Activated CD8-positive, alpha-beta T cell treated with anti-CD3 and anti-CD28 coated beads, Interleukin-2, amount 10 ng/mL, durations not matched to agents 7 days and 5 days (primary cell): ENCODE measurements at places on chromosomes 1 and 21. TPM values are rescaled to one million over a fixed set of nuclear protein-coding genes. Genes with fewer than 3 reads are reported as not detected.

The TCHH gene
- 0.08 TPM for total RNA-seq

The LMX1A gene
- total RNA-seq = not detected

The RGS1 gene
- total RNA-seq = 15.7 TPM

The TMCO4 gene
- total RNA-seq = 14.4 TPM

DNA sequence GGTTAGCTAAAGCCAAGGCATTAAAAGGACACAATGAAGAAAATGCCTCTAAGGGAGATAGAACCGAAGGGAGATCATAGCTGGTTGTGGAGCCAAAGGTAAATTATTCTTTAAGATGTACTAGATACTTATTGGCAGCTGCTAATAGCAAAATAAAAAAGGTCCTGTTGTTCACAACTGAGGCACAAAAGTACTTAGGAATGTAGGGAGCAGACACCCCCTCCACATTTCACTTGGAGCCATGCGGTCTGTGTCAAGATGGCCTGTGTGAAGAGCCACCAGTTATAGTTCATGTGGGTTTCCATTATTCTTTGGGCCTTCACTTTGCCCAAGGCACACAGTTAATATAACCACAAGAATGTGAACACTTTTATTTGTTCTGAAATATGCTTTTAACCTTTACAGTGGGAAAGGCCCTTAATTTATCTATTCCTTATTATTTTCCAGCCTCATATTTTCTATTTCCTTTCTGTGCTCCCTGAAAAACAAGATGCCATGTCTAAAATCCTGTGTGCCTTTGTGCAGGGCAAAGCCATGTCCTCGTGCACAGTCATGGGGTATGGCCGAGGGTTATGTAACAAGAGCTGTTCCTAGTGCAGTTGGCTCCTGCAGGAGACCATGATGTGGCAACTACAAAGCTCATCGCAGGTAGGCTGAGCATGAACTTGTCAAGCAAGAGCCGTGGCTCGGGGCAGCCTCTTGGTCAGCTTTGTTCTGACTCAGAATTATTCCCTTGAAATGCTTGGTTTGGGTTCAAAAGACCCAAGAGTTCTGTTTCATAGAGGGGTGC is 16.2 kb upstream of the WDR26 start:
- no peak overlapping the region for H3K4me3 ChIP-seq
- peaks cover 13% of the 10 kb centered on the region for H3K4me1 ChIP-seq
- peak overlapping the region; percentile 8 for H3K27ac ChIP-seq
- DNase-seq = no peak
- H3K36me3 ChIP-seq = peaks cover 3% of the 10 kb centered on the region

DNA sequence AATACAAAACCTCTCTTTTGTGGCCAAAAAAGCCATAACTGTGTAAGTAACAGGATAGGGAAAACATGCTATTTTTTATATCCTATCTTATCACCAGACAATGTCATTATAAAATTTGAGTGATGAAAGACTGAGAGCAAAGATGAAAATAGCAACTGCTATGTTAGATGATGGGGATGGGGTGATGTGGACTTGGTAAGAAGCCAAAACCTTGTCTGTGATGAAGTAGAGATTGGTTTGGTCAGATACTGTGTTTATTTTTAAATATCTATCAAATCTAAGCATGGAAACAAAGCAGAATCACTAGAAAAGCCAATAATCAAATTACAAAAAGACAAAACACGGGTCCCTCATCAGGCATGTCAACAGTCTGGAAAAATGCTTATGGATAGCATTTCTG is 631.1 kb upstream of the NR5A2 start:
- H3K4me1 ChIP-seq = peaks cover 4% of the 10 kb centered on the region
- H3K27me3 ChIP-seq = peaks cover 2% of the 10 kb centered on the region
- H3K27ac ChIP-seq = no peak overlapping the region
- no peak overlapping the region for H3K4me3 ChIP-seq
- DNase-seq = no peak

- no peaks in the 10 kb centered on the region for H3K4me1 ChIP-seq
- DNase-seq = no peak
- H3K27ac ChIP-seq = no peak overlapping the region
- H3K27me3 ChIP-seq = no peaks in the 10 kb centered on the region
These were observed 382.8 kb downstream of the AMY1C start for GRCh38 chr1:104132382-104132973.

GRCh38 chr1:192588546-192588945 is 13.0 kb downstream of the RGS1 start:
- H3K27ac ChIP-seq = no peak overlapping the region
- H3K27me3 ChIP-seq = peaks cover 10% of the 10 kb centered on the region
- no peaks in the 10 kb centered on the region for H3K36me3 ChIP-seq
- H3K4me1 ChIP-seq = peaks cover 2% of the 10 kb centered on the region
- DNase-seq = no peak
- no peak overlapping the region for H3K4me3 ChIP-seq

DNA sequence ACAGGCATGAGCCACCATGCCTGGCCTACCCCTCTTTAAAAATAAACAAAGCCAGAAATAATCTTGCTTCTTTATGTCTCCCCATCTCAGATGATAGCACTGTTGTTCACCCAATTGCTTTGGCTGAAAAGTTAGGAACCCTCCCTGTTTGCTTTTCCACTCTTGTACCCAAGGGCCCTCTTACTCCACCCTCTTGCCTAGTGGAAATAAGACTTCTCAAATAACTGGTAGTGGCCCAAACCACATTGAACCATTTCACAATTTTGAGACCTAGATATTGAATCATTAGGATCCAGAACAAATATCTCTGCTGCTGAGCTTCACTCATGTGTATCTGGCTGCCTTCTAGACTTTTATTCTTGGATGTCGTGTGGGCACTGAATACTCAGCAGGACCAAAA is 37.7 kb downstream of the RNF220 start:
- no peaks in the 10 kb centered on the region for H3K4me1 ChIP-seq

DNA sequence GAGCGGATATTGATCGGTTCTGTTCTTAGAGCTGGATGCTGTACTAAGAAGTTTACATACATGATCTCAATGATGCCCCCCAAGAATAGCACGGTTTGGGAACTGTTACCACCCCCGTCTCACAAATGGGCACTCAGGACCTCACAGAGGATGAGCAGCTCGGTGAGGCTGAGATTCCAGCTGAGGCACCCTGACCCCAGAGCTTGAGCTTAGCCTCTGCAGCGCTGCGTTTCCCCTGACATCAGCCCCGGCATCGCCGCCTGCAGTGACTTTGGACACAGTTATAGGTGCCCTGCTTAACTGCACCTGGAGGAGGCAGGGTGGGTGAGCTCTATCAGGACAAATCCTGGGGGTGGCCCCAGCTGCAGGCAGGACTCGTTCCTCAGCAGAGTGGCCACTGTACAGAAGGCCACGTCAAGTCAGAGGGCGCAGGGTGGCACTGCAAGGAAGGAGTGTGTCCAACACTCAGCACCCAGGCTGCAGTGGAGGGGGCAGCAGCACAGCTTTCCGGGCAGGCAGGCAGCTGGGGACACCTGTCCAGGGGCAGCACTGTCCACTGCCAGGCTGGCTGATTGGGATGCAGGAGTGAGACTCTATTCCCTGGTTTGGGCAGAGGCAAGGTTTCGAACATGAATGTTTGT is 65.8 kb upstream of the ABCG1 start:
- no peak overlapping the region for H3K27ac ChIP-seq
- DNase-seq = no peak
- H3K36me3 ChIP-seq = no peaks in the 10 kb centered on the region
- no peaks in the 10 kb centered on the region for H3K4me1 ChIP-seq
- H3K4me3 ChIP-seq = no peak overlapping the region
- H3K27me3 ChIP-seq = no peaks in the 10 kb centered on the region

GRCh38 chr1:92599184-92599583 is 112.5 kb upstream of the GFI1 start:
- no peak overlapping the region for H3K4me3 ChIP-seq
- no peak for DNase-seq
- no peak overlapping the region for H3K27ac ChIP-seq
- peaks cover 25% of the 10 kb centered on the region for H3K4me1 ChIP-seq
- H3K36me3 ChIP-seq = peaks cover 2% of the 10 kb centered on the region

DNA sequence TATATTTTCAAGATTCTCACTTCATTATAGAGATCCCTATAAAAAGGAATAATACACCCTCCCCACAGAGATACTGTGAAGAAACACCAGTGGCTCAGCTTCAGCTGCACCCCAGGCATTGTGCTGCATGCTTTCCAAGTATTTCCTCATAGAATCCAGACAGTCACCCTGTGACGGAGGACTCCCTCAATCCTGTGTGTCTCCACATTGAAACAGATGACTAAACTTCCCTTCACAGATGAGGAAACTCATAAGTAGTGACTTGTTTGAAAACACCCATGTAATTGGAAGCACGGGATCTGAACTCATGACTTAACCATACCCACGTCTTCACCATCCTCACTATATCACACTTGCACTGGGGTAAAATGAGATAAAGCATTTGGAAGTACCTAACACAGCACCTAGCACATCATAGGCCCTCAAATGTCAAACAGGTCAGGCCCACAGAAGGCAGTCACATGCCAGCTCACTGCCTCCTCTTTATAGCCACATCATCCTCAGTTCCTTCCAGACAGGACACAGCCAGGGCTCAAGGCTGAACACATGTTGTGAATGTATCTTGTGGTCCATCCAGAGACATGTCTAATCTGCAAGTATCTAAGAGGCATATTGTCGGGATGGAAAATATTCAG is 55.2 kb downstream of the GPR161 start:
- H3K36me3 ChIP-seq = no peaks in the 10 kb centered on the region
- H3K4me1 ChIP-seq = peaks cover 4% of the 10 kb centered on the region
- no peak overlapping the region for H3K27ac ChIP-seq
- DNase-seq = no peak
- no peak overlapping the region for H3K4me3 ChIP-seq

- no peak overlapping the region for H3K27ac ChIP-seq
- DNase-seq = no peak
- no peaks in the 10 kb centered on the region for H3K36me3 ChIP-seq
These were observed 724.5 kb downstream of the NCAM2 start for GRCh38 chr21:21722731-21723130.

DNA sequence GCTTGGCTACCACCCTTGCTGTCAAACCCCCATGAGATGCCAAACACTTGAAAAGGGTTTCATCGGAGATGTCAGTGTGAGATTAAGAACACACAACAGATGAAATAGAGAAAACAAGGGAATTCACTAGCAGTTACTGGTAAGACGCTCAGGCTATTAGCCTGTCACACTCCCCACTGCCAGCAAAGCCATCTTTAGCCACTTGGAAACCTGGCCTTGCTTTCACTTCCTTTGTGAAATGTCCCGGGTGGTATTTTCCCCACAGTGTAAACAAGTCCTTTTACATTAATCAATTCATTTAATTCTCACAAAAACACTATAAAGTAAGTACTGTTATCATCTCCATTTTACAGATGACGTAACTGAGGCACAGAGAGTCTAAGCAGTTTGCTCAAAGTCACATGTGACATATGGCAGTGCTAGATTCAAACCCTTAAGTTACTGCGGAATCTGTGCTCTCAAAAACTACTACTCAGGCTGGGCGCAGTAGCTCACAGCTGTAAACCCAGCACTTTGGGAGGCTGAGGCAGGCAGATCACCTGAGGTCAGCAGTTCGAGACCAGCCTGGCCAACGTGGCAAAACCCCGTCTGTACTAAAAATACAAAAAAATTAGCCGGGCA is 32.7 kb upstream of the KHDRBS1 start:
- H3K36me3 ChIP-seq = peaks cover 7% of the 10 kb centered on the region
- H3K27ac ChIP-seq = peak overlapping the region; percentile 89
- H3K27me3 ChIP-seq = no peaks in the 10 kb centered on the region

DNA sequence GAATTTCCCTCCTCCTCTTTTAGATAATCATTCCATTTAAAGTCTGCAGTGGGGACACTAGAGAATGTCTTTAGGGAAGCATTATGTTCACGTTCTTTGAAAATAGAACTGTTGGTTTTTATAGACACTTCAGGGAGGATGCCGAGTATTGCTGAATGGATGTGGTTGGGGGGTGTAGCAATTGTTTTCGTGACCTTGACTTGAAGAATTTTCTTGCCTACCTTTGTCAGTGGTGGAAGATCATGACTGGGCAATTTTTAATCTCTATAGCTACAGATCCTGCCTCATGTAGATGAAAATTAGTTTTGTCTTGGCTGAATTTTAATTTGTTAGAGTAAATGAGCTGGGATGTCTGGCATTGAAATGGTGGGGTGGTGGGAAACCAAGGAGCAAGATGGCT is 3.8 kb downstream of the SMG7 start:
- no peaks in the 10 kb centered on the region for H3K27me3 ChIP-seq
- H3K27ac ChIP-seq = no peak overlapping the region
- H3K4me3 ChIP-seq = no peak overlapping the region
- peaks cover 38% of the 10 kb centered on the region for H3K36me3 ChIP-seq
- H3K4me1 ChIP-seq = peaks cover 50% of the 10 kb centered on the region
- DNase-seq = no peak

DNA sequence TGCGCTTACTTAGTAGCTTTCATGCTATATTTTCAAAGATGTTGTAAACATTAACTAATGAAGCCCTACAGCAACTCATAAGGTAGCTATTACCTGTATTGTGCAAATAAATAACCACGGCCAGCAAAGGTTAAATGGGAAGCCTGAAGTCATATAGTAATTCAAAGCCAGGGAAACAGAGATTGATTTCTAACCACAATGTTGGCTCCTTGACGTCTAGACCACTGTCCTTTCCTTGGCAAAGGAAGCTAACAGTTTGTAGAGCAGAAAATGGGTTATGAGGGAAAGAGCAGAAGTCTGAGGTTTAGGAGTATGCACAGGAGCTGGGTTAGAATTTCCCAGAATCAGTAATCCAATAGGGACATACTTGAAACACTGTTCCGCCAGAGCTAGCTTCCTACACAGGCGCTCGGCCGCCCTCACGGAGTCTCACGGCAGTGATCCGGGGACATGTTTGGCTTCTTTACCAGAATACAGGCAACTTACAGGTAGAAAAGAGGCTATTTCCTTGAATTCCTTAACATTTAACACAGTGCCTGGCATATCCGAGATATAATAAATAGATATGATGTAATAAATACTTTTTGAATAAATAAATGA is 298.8 kb upstream of the LYPLAL1 start:
- DNase-seq = no peak
- no peaks in the 10 kb centered on the region for H3K27me3 ChIP-seq
- H3K36me3 ChIP-seq = no peaks in the 10 kb centered on the region
- H3K4me1 ChIP-seq = peaks cover 3% of the 10 kb centered on the region
- H3K27ac ChIP-seq = no peak overlapping the region
- H3K4me3 ChIP-seq = no peak overlapping the region

DNA sequence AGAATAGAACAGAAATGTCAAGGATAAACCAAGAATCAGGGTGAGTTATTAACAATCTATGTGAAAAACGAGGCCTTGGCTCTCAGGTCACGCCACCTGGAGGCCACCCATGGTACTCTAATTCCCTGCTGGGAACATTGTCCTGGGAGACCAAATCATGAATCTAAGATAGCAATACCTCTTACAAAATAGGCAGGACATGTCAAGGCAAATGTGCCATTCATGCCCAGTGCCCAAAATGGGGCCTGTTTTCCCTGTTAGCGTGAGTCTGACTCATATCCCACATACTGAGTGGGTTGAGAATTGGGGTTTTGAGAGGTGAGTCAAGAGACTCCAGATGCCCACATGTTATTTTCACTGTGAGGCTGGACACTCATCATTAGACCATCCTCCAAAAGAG is 380.8 kb downstream of the HHIPL2 start:
- H3K4me1 ChIP-seq = no peaks in the 10 kb centered on the region
- no peaks in the 10 kb centered on the region for H3K27me3 ChIP-seq
- no peak overlapping the region for H3K27ac ChIP-seq
- no peak overlapping the region for H3K4me3 ChIP-seq

GRCh38 chr1:198523182-198523950 is 17.1 kb downstream of the ATP6V1G3 start:
- H3K4me1 ChIP-seq = peaks cover 79% of the 10 kb centered on the region
- H3K27ac ChIP-seq = peak overlapping the region; percentile 84
- peaks cover 12% of the 10 kb centered on the region for H3K36me3 ChIP-seq
- no peaks in the 10 kb centered on the region for H3K27me3 ChIP-seq
- peak; percentile 47 for DNase-seq
